Cerebellum (tissue), 4 donors: ENCODE measurements at places on chromosomes 16 and 17.
A peak's percentile ranks its signal among the peaks of the same experiment; 100 is the strongest.

DNA sequence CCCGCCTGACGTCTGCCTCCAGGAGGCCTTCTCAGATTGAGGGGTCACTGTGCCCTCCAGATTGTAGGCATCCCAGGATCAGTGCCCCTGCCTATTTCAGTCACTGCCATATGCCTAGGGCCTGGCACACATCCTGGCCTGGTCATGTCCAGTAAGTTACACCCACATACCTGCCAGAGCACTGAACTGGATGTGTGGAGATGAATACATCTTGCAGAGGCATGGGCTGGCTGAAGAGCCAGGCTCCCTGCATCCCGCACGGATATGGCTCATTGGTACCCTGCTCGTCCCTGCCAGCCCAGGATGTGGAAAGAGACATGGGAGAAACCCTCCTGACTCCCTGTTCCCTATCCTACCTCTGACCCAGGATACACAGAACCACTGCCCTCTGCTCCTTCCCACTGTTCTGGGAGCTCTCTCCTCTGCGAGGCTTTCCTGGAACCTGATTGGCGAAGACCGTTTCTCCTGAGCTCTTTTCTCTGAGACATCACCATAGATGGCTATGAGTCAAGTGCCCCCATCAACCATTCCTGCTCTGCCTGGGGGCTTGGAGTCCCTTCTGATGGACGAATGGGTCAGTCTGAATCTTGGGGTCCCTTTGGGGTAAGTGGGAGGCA lies 40.0 kb upstream of the TAC4 start:
- DNase-seq = peak; percentile 37

DNA sequence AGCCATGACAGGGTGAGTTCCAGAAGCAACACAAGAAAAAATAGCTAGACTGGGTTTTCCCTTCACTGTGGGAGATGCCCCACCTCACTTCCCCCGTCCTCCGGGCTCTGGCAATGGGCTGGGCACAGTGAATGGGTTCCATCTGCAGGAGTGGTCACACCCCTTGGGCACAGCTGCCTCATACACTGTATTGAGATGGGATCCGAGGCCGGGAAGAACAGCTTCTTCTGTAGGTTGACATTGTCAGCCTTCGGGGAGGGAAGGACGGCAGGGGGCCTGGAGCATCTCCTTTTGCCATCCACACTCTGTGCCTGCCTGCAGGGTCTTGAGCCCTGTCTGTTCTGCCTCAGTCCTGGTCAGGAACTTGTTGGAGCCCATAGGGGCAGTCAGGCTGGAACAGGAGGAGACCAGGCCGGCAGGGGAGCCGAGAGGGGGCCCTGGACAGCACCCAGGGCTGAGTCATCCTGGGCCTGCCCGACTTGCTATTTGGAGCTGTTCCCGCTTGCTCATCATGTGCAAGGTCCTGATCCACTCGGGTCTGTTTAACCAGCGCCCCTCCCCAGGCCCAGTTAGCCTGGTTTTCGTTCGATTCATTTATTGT lies 286.7 kb downstream of the SEC14L1 start:
- no peak for DNase-seq

DNA sequence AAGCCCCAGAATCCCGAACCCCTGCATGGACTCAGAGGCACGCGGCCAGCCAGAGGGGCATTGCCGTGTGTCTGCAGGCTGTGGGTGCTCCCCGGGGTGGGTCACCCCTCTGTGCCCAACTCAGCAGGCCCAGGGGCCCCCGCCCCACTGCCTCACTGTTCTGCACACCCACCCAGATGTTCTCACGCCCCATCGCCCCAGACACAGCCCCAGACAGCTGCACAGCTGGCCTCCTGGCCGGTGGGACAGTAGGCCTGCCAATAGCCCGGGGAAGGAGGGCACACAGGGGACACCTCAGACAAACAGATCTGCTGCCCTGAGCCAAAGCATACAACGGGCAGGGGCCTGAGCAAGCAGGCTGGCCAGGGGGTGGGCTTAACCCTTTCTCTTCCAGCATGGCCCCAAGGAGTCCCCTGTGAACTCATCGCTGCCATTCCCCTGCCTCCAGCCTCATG lies 27.6 kb upstream of the NXPH3 start:
- no peak for DNase-seq

DNA sequence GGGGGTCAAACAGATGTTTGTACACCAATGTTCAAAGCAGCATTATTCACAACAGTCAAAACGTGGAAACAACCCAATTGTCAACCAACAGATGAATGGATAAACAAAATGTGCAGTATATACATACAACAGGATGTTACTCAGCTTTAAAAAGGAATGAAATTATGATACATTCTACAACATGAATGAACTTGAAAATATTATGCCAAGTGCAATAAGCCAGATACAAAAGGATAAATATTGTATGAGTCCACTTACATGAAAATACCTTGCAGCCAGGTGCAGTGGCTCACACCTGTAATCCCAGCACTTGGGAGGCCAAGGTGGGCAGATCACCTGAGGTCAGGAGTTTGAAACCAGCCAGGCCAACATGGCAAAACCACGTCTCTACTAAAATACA lies 39.9 kb downstream of the UBE2G1 start:
- no peak for DNase-seq

GRCh38 chr16:14186007-14186794 lies 115.1 kb downstream of the MRTFB start:
- no peak for DNase-seq

GRCh38 chr16:11462861-11463260 lies 117.6 kb downstream of the RMI2 start:
- no peak for DNase-seq
